ENCODE measurements at places on chromosomes 12 and 14. TPM values are rescaled to one million over a fixed set of nuclear protein-coding genes. Genes with fewer than 3 reads are reported as not detected.

The OTX2 gene
- polyA plus RNA-seq: not detected

The IL31 gene
- not detected for polyA plus RNA-seq

The HIF1A gene
- polyA plus RNA-seq: 182 TPM

The SERPINA4 gene
- 1.6 TPM for polyA plus RNA-seq

The MIPOL1 gene
- 12.1 TPM for polyA plus RNA-seq

The SLC38A4 gene
- 25.8 TPM for polyA plus RNA-seq

The ESRRB gene
- polyA plus RNA-seq: 8.8 TPM

The TUNAR gene
- 4.0 TPM for polyA plus RNA-seq

The FOXA1 gene
- polyA plus RNA-seq: 6.0 TPM

The PCED1B gene
- 1.5 TPM for polyA plus RNA-seq

The NXPH4 gene
- 6.5 TPM for polyA plus RNA-seq

The CCDC91 gene
- polyA plus RNA-seq: 35.7 TPM

The CYP27B1 gene
- polyA plus RNA-seq: 2.2 TPM

The HOXC4 gene
- 136 TPM for polyA plus RNA-seq

The STRN3 gene
- 53.7 TPM for polyA plus RNA-seq
